ENCODE measurements at places on chromosomes 5 and 9. TPM values are rescaled to one million over a fixed set of nuclear protein-coding genes. Genes with fewer than 3 reads are reported as not detected.

DNA sequence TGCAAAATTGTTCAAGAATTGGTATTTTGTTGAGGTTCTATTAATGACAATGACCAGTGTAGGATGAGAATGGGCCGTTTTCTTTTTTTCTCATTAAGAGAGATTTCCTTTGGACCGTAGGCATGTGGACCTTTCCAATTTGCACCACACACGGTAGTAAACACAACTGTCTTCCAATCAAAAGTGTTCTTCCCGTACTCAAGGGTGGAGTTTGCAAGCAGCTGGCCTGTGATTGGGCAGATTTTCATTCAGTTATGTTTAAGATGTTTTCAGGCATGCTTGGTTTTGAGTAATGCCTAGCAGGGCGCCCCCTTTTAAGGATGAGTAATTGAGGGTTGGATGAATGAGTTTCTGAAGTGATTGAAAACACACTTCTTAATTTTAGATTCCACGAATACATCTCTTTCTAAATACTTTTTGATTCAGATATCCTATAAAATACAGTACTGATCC, 2.5 kb downstream of the KDM3B start:
- peak; percentile 9 for DNase-seq

Gene SYNPO
- total RNA-seq, result 5.8 TPM

DNA sequence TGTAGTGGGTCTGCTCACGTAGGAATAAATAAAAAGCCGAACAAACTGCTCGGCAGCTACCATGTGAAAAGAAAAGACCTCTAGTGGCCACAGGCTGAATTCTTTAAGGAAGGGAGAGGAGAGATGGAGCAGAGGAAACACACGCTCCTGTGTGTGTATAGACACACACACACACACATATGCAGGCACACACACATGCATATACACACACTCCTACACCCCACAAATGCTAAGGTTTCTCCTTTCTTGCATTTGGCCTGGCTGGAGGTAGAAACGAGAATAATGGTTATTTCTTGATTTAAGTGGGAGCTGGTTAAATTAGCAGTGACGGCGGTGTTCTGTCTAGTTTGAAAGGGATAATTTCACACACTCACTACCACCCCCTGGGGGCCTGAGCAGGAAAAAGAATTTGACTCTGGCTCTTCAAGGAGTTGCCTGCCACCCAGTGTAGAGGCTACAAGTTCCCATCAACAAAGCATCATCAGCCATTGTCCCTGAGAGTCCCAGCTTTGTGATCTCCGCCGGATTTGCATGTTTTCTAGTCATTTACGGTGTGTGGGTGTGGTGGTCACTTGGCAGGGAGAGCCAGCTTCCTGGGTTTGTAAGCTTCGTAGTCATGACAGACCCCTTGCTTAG, at the start of gene INSYN2B:
Gene INSYN2B, minus strand, starts transcription at position 78 of the 636 bp plus-strand sequence. CDS start 96,597 bp downstream, outside the sequence.
- DNase-seq, result peak; percentile 69

- DNase-seq, result no peak
Measured at GRCh38 chr5:44641820-44642219, 166.9 kb upstream of the MRPS30 start.

- DNase-seq, result no peak
Measured at GRCh38 chr5:160475864-160476438, 54.3 kb downstream of the PTTG1 start.

DNA sequence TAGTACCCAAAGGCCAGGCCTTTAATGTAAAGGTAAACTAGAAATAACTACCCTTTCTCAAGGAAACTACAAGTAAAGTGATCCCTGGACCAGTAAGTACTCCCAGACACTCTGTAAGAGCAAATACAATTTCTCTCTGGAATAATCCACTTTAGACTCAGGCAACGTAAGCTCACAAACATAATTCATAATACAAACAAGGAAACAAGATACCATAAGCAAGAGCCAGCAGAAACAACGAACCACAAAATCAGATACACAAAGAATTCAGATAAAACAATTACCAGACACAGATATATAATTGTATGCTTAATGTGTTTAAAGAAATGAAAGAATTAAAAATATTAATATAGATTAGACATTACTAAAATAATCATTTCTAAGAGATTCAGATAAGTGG, 12.1 kb downstream of the ERAP1 start:
- no peak for DNase-seq
